Stomach (tissue), 19 donors: ENCODE measurements at places on chromosomes 3 and 15. TPM values are rescaled to one million over a fixed set of nuclear protein-coding genes. Genes with fewer than 3 reads are reported as not detected.

DNA sequence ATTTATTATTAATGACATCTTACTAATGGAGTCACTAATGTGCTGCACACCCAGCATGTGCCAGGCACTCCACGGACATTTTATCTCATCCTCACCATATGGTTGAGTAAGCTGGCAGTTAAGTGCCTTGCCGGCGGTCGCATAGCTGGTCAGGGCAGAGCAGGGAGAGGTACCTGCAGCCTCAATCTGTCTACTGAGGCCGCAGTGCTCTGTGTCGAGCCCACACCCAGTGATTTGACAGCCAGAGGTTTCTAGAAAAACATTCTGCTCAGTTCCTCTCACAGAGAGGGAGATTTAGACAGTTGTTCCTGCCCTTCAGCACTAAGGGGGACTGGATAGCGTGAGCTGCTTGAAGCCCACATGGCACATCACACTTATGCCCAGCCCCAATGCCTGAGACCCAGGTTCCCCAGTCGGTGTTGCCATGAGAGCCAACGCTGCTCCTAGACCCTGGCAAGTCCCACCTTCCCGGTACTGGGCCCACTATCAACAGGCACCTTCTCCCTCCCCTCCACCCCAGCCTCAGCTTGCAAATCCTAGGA is 2.6 kb downstream of the LIPC start:
- no peak for DNase-seq

SLC22A14 gene
- not detected for total RNA-seq

DNA sequence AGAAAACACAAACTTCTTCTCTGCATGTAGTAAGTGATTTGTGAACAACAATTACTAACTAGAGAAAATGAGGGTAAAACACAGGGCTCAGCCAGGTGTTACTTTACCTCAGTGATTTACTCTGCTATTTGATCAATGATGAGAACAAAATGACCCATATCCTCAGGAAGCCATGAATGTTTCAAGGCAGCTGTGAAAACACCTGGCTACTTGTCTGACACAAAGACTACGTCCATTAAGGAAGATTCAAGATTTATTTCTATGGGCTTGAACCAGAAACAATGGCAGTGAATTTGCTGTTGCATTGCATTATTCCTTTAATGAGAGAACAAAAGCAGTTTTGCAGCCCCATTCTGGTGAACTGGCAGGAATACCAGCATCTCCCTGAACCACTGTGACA is 374.6 kb upstream of the ARL6 start:
- no peak for DNase-seq

- DNase-seq: no peak
Observed at GRCh38 chr3:42988566-42988965, 9.5 kb downstream of the GASK1A start.

DNA sequence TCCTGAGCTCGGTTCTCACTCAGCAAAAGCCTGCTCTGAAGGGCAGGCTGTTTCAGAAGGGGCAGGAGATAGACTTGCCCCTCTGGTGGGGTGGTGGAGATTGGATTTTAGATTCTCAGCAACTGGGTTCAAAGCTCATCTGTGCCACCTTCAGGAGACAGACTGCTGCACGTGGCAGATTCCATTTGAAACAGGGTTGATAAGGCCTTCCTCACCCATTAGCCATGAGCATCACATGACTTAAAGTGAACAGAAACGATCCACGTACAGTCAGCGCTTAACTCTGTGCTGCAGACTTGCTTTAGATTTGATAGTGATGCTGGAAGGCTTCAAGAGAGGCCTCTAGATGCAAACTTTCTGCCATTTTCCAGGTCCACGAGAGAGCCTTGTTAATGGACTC is 35.0 kb upstream of the MGLL start:
- DNase-seq: no peak

GRCh38 chr3:195171093-195171873 is 99.7 kb downstream of the XXYLT1 start:
- no peak for DNase-seq

GRCh38 chr3:184559336-184559735 is 2.2 kb upstream of the EPHB3 start:
- peak; percentile 95 for DNase-seq

SLC2A2 gene
- not detected for total RNA-seq

ARID3B gene
- 25.2 TPM for total RNA-seq

DNA sequence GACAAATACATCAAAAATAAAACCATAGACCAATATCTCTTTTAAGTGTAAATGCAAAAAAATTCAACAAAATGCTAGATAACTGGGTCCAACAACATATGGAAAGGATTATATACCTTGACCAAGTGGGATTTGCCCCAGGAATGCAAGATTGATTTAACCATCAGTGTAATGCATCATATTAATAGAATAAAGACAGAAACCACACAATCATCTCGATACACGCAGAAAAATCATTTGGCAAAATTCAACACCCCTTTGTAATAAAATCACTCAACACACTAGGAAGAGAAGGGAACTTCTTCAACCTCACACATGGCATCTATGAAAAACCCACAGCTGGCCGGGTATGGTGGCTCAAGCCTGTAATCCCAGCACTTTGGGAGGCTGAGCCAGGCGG is 19.5 kb downstream of the GREM1 start:
- no peak for DNase-seq

GRCh38 chr3:197680955-197681521 is 55.7 kb downstream of the RUBCN start:
- no peak for DNase-seq
